Stimulated activated CD4-positive, alpha-beta T cell treated with anti-CD3 and anti-CD28 coated beads, Interleukin-2, amount 100 ng/mL, for 24 hours (primary cell): ENCODE measurements at places on chromosomes 11 and 22.

DNA sequence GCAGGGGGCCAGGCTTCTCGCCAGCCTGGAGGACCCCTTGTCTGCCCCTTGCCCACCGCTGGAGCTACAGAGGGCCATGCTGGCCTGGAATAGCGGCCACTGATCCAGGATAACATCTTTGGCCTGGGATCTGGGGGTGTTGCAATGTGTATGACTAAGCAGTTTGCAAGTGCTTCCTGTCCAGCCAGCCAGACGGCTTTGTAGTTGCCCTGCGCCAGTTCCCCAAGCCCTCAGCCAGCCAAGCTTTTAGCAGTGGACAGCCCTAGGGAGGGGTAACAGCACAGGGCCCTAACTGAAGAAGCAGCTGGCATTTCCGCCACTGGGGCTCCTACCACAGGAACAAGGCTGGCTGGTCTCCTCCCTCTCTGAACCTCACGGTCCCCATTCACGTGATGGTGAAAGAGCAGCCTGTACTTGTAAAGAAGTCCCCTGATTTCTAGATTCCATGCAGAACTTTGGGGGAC is 32.1 kb downstream of the UQCR10 start:
- no peak for DNase-seq

GRCh38 chr11:46451759-46452158 is 60.2 kb upstream of the CHRM4 start:
- DNase-seq, result no peak

DNA sequence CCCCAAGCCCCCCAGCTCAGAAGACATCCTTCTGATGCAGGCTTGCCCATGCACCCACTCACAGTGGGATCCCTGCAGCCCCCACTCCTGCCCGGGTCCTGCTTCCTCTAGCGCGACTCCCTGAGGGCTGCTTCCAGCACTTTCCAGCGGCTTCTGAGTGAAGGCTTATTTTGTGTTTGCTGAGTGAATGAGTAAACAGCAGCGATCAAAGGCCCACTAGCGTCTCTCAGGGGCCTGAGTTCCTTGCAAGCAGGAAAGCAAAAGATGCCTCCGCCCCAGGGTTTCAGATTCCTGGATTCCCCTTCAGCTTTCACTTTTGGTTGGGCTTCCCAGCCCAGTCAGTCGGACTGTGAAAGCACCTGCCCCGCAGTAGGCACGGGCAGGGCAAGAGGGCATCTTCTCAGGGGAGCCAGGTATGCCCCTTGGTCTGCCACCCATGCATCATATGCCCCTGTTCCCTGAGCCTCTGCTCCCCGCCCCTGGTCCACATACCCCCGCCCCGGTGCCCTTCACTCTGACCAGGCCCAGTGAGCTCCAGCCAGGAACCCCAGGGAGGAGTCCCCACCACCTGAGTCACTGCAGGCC is 9.2 kb downstream of the FADD start:
- no peak for DNase-seq

GRCh38 chr11:60912851-60913528 is 968 bp upstream of the TMEM109 start:
- no peak for DNase-seq

DNA sequence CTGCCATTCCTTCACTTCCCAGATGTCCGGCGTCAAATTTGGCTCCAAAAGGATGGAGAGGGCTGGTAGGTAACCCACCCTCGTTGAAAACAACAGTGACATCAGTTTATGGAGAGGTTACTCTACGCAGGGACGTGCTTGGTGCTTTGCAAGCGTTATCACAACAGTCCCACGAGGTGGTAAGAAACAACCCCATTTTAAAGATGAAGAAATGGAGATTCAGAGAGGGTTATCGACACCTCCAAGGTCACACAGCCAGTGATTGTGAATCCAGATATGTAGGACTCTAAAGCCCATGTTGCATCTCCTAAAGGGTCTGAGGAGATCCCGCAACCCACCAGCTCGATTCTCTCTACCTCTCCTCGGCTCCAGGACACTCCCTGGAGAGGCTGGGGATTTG is 773 bp downstream of the MIAT start:
- DNase-seq, result no peak

- no peak for DNase-seq
Observed at GRCh38 chr11:113967361-113967760, 7.5 kb upstream of the HTR3A start.

- peak; percentile 75 for DNase-seq
Observed at GRCh38 chr11:60334005-60334620, 7.1 kb downstream of the MS4A6E start.

DNA sequence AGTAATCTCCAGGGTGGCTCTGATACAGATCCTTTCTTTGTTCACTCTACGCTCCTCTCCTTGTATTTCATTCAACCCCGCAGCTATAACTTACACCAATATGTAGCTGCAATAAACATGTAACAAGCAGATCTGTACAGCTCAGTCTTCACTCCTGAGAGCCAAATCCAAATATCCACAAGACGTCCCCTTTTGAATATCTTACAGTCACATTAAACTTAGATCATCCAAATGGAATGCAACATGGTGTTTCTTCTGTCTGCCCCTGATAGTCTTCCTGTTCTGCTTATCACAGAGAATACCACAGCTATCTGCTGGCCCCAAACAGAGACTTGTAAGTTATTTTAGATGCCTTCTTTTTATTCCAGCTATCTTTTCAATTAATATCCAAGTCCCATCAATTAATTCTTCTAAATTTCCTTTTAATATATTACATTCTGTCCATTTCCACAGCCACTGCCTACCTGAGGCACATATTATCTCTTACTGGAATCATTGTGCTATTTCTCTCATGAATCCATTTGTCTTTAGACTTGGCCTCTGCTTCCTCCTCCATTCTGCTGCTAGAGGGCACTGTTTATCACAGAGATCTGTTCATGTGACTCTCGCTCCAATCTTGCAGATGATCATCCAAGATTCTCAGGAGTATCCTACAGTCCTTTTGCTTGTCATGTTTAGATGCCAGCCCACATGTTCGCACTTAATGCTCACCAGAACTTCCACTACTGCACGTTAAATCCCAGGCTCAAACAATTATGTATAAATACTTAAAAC is 908.6 kb downstream of the NTM start:
- DNase-seq, result no peak

GRCh38 chr22:26756675-26757293 is 99.4 kb downstream of the MIAT start:
- peak; percentile 70 for DNase-seq

DNA sequence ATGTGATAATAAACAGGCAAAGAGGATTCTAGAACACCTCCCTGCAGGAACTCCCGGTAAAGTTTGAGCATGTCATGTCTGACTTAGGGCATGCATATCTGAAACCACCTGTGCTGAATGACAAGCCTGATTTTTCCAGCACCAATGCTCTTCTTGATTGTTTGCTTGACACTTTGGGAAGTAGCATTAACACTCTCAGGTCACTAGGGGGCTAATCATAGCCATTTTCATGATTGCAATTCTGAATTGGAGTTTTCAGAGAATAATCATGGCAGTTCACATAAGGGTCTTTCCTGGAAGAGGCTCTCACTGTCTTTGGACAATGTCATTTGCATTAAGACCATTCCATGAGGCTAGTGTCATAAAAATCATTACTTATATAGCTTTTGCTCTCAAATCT is 234.4 kb upstream of the MTNR1B start:
- no peak for DNase-seq

GRCh38 chr22:29820961-29821290 is 17.1 kb downstream of the ASCC2 start:
- DNase-seq, result no peak

DNA sequence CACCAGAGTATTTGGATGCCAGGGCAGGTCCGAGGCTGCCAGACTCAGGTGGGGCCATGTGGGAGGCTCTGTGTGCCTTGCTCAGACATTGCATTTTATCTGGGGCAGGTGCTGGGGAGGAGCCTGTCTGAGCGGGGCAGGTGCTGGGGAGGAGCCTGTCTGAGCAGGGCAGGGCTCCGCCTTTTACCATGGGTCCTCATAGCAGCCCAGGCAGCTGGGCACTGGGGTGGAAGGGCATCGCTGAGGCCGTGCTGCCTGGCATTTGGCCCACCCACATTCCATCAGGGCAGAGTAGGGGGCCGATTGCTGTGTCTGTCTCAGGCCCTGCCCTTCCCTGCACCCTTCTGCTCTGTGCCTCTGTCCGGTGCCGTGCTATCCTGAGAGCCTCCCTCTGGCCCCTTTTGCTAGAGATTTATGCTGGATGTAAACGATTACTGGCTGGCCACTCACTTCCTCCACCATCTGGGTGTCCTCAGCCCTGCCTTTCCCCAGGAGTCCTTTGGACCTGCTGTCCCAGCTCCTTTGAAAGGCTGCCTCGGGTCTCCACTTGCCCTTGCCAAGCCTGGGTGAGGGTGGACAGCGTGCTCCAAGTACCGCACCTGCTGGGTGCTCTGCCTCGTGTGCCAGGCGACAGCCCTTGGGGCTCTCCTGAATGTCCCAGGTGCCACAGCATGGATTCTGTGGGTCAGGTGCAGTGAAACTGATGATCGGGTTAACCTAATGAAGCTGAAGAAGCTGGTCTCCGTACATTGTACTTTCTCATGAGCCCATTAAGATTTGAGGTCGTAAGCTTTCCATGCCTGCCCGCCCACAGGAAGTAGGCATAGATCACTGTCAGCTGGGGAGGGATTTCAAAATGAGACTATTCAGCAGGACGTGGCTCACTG is 281.6 kb downstream of the TBC1D22A start:
- DNase-seq, result no peak

- no peak for DNase-seq
Observed at GRCh38 chr11:60743058-60743457, 13.6 kb upstream of the MS4A15 start.

GRCh38 chr11:116990061-116990473 is 108.2 kb downstream of the SIK3 start:
- no peak for DNase-seq

DNA sequence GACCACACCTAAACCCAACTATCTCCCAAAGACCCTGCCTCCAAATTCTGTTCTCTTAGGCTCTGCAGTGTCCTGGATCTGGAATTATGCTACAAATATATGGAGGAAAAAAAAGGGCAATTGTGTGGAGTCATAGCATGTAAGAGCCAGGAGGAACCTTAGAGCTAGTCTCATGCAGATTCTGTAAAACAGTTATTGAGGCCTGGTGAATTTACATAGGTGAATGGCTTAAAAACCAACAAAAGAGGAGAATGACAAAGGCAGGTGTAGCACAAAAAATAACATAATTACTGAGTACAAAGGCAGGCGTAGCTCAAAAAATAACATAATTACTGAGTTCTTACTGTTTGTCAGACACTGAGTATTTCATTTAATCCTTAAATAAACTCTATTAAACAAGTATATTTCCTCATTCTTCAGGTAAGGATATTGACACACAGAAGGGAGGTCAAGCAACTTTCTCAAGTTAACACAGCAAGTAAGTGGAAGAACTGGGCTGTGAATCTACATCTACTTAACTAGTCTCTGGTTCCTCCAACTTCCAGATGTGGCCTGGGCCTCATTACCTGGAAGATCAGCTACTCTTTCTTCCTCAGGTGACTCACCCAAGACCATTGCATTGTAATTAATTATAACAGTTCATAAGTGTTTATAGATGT is 938.9 kb upstream of the TENM4 start:
- no peak for DNase-seq

- no peak for DNase-seq
Observed at GRCh38 chr11:92653454-92653853, 316.0 kb upstream of the MTNR1B start.

GRCh38 chr11:133922078-133922870 is 34.5 kb downstream of the IGSF9B start:
- DNase-seq, result no peak

- no peak for DNase-seq
Observed at GRCh38 chr11:72856065-72856464, 41.9 kb downstream of the ATG16L2 start.

DNA sequence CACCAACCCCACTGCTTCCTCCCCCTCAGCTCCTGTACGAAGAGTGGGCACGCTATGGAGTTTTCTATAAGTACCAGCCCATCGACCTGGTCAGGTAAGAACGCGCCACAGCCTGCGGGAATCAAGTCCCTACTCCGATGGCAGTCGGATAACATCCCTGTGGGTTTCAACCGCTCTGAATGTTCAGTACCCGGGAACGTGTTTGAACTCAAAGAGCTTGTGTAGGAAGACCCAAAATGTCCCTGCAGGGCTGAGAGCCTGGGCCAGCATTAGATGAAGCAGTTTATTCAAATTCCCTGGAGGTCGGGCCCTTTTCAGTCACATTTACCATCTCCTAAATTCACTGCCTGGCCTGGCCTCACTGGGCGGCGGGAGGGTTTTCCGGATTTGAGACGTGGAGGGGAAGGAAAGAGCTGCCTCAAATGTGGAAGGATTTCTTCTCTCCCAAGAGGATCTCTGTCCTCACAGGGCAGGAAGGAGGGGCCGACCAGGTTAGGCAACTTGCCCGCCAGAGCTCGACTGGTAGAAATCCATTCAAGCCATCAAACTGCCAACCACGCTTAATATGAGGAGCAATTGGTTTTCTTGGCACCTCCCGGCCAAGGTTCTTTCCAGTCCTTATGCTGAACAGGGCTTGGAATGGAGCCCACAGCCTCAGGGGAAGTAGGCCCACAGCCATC is 46.3 kb downstream of the ANO1 start:
- no peak for DNase-seq

GRCh38 chr11:69131644-69132300 is 24.0 kb upstream of the SMIM38 start:
- no peak for DNase-seq

- DNase-seq, result no peak
Observed at GRCh38 chr22:45742866-45743450, 71.3 kb downstream of the ATXN10 start.

- no peak for DNase-seq
Observed at GRCh38 chr11:68970921-68971636, 9.7 kb downstream of the MRGPRD start.

DNA sequence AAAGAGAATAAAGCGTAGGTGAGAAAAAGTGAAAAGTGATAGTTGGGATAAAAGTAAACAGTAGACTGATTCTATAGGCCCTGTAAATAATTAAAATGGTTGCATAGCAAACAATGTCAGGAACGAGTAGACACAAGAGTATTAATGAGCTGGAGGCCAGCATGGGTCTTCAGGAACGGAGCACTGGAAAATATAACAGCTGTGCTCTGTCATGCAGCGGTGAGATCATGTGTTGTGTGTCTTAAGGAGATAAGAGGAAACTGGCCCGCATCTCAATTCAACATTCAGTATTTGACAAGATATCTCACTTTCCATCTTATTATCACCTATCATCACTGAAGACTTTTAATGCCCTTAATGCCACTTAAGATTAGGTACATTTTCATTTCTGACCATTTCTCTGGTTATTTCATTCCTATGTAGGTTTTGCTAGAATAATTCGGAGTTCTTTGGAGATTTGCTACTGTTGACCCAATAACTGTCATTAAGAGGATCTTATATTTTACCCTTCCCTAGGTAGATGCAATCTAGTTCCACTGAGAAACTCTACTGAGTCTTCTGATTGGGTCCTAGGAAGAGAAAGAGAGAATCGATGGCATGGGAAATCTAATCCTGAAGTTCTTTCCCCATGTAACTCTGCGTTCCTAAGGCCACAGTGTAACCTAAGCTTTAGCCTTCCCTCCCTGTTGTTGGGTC is 35.5 kb upstream of the VWA5A start:
- no peak for DNase-seq

DNA sequence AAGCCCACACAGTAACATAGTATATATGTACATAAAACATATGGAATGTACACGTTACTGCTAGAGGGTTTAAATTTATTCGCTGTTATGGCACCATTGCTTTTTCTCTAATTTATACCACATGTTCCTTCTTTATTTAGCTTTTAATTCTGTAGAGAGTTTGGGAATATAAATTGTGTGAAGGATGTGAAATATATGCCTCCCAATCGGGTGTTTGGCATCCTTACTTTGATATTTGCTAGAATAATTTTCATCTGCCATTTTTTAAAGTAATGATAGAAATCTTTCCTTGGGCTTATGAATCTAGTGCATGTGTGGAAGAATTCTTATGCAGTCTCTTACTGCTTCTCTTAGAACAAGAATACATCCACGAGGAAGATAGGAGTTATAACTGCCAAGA is 509.8 kb upstream of the RAG2 start:
- no peak for DNase-seq
